GM23338 (cell line): ENCODE measurements at places on chromosomes 5 and 9. TPM values are rescaled to one million over a fixed set of nuclear protein-coding genes. Genes with fewer than 3 reads are reported as not detected.

DNA sequence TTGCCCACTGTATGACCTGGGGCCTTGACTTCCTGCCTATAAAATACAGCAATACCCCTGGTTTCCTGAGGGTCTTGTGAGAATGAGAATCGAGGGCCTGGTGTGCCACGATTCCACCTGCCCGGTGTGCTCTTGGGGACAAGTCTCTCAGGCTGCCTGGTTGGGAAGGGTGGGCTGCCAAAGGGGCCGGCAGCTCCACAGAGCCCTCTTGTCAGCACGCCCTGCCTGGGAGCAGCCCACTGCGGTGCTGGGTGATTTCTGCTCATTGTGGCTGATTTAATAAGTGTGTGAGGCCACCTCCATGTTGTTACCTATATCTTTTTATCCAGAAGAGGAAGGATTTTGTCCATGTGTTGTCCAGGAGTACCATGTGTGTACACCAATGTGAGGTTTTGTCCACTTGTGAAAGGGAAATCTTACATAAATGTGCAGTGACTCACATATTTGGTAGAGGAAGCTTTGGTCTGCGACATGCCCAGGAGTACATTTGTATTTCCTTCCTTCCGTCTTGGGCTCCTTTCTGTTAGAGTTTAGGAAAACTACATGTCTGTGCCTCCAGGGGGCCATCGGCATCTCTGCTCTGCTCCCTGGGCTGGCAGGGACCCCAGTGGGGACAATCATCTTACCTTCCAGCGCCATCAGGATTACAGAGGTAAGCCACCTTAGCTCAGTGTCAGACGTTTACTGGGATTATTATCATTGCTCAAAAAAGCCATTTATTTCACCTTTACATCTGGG, 108.6 kb downstream of the PHF2 start:
- peak; percentile 51 for DNase-seq

GRCh38 chr5:79512049-79512448, 1.9 kb downstream of the HOMER1 start:
- no peak for DNase-seq

- no peak for DNase-seq
These were observed 16.1 kb upstream of the FOXB2 start for GRCh38 chr9:77003366-77003765.

DNA sequence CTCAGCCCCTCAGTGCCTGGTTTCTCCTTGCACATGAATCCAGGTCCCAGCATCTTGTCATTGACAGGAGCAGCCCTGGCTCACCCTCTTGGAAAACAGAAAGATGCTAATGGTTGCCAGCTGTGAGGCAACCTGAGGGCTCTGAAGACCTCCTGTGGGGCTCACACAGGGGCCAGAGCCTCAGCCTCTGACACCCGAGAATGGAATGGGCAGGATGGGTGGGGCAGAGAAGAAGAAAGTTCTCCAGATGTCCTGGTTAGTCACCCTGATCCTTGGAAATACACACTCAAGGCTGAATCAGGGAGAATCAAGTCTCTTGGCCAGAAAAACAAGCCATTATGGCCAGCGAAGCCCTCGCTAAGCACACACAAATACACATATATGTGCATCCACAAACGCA, 32.3 kb upstream of the SPATA31E1 start:
- no peak for DNase-seq

- DNase-seq: no peak
These were observed 37.9 kb downstream of the ERGIC1 start for GRCh38 chr5:172871982-172872381.

GRCh38 chr5:150189326-150189725, 536 bp upstream of the SLC6A7 start:
- no peak for DNase-seq

DNA sequence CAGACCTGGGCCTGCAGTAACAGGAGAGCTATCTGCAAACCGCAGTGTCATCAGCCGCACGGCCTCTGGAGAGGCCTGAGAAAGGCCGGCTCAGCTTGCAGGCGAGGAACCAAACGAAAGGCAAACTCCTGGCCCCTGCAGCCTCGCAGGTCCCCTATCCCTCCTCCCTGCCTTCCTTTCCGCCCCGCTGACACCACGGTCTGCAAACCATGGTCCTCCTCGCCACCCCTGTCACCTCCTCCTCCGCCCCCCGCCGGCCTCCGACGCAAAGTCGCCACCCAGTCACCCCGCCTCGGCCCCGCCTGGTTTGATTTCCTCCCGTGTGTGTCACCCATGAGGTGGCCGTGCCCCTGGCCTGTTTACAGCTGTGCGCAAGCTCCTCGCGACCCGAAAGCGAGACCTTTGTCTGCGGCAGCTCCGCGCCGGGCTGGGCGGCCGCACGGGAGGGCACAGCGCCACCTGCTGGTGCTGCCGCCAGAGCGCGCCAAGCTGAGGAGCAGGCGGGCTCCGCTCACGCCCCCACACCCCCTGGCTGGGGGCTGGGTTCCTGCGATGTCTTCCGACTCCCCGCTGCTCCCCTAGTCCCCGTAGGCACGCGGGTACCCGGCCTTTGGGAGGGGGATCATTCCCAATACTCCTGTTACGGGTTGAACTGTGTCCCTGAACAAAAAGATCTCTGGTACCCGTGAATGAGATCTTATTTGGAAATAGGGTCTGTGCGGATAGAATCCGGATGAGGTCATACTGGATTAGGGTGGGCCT, 19.4 kb downstream of the GBGT1 start:
- DNase-seq: peak; percentile 86

DBH gene
- 0.24 TPM in 1 of 2 replicates, not detected in the other for total RNA-seq

SPATA9 gene
- not detected in 2 replicates for total RNA-seq

ERBIN gene
- total RNA-seq: 26.4 and 29.1 TPM in 2 replicates

NEUROG1 gene
- not detected in 2 replicates for total RNA-seq
